ENCODE measurements at places on chromosomes 12 and 14. TPM values are rescaled to one million over a fixed set of nuclear protein-coding genes. Genes with fewer than 3 reads are reported as not detected.

The SRRM4 gene
- total RNA-seq: not detected

The LYZ gene
- 0.19 TPM for total RNA-seq

The TPCN1 gene
- 20.9 TPM for total RNA-seq

The IL22 gene
- not detected for total RNA-seq

The TAS2R13 gene
- total RNA-seq: 0.92 TPM

The MTA1 gene
- 24.3 TPM for total RNA-seq

The GPR135 gene
- total RNA-seq: 2.0 TPM

The CLEC9A gene
- total RNA-seq: not detected

The ANKRD33 gene
- 0.06 TPM for total RNA-seq

The HSPB8 gene
- 24.6 TPM for total RNA-seq

The LALBA gene
- total RNA-seq: not detected

The PLCZ1 gene
- total RNA-seq: 0.06 TPM

The AQP6 gene
- 0.13 TPM for total RNA-seq

The PLEKHG7 gene
- not detected for total RNA-seq

The TSHR gene
- total RNA-seq: not detected

The GLIPR1L2 gene
- total RNA-seq: 0.92 TPM

The PRDM4 gene
- total RNA-seq: 18.1 TPM

The MYO1A gene
- under 0.01 TPM for total RNA-seq

The TOX4 gene
- 21.5 TPM for total RNA-seq

The DLGAP5 gene
- total RNA-seq: 24.3 TPM

The MDGA2 gene
- total RNA-seq: not detected

The SIX4 gene
- 5.2 TPM for total RNA-seq

The ETFBKMT gene
- total RNA-seq: 2.6 TPM

The CPNE6 gene
- total RNA-seq: not detected

The TRAF3 gene
- total RNA-seq: 23.4 TPM

The FKBP11 gene
- 15.9 TPM for total RNA-seq

The ADCY4 gene
- 2.6 TPM for total RNA-seq

The SAMD15 gene
- total RNA-seq: 2.8 TPM

The EMP1 gene
- total RNA-seq: 47.6 TPM

The ACSM4 gene
- not detected for total RNA-seq

The PLA2G1B gene
- not detected for total RNA-seq

The NAA25 gene
- total RNA-seq: 17.8 TPM

The EID3 gene
- total RNA-seq: 7.3 TPM

The MANSC4 gene
- not detected for total RNA-seq

The KRT78 gene
- total RNA-seq: not detected
